ENCODE measurements at places on chromosomes 4 and X.
A peak's percentile ranks its signal among the peaks of the same experiment; 100 is the strongest.

- DNase-seq = peak; percentile 68
Observed at GRCh38 chr4:94595880-94596483, 144.2 kb downstream of the PDLIM5 start.

DNA sequence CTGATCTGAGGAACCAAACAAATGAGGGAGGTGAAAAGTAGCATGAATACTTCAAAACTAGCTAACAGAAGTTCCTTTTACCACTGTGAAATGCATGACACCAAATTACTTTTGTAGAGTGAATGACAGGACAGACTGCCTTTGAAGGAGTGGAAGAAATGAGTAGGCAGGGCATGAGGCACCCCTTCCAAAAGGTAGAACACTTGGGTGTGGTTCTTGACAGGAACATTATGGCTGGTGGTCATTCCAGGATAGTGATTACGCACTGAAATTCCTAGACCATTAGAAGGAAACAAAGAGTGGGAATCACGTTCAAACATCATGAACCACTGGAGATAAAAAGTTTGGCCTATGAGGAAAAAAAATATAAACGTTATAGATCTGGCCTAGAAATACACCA, 4.9 kb downstream of the HUWE1 start:
- peak; percentile 26 for DNase-seq

- DNase-seq = peak; percentile 4
Observed at GRCh38 chrX:45596188-45596808, 395.6 kb upstream of the DIPK2B start.

DNA sequence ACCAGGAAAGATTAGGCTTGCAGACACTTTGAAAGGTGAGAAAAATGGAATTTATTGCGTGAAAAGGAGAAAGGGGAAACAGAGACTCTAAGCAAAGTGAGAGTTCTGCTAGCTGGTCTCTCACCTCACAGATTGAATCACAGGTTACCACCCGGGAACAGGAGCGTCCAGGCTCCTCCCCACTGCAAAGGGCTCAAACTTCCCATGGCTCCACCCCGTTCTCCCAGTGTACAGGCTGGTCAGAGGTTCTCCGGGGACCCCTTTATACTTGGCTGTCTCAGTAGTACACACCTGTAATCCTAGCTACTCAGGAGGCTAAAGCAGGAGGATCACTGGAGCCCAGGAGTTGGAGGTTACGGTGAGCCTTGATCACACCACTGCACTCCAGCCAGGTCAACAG, 44.0 kb upstream of the ABCG2 start:
- DNase-seq = no peak

GRCh38 chr4:148333265-148333664, 108.9 kb downstream of the NR3C2 start:
- DNase-seq = peak; percentile 5

Measured in ELR (cell line).